Stimulated activated naive CD4-positive, alpha-beta T cell (primary cell): ENCODE measurements at places on chromosomes 1 and 21.
A peak's percentile ranks its signal among the peaks of the same experiment; 100 is the strongest.

DNA sequence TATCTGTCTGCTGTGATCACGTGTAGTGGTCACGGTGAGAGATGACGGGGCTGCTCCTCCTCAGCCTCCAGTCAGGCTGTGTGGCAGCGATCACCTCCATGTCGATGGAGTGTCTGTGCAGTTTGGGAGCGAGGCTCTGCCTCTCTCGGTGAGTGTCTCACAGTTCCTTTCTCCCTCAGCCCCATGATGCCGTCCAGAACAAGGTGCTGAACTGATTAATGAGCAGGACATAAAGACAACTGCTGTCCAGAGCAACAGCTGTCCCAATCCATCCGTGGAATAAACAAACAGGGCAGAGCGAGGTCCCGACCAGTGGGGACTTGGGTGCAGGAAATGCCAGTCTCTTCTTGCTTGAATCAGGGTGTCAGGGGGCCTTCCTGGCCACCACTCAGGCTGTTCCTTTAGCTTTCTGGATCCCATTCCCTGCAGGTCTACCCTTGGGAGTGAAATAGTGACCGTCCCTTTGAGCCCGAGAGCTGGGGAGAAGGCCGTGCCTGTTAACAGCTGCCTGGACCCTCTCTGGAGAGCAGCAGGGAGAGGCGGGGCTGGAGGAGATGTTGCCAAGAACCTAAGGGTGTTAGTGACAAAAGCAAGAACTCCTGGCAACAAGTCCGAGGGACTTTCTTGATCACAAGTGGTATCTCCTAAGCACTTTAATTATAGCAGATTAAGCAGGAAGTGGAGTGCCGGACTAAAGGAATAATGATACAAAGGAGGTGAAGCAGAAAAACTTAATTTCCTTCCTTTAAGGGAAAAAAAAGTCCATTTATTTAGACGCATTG, 443.9 kb downstream of the KIF26B start:
- no peak for DNase-seq

- peak; percentile 85 for DNase-seq
Observed at GRCh38 chr1:161305867-161306519, 3.8 kb downstream of the MPZ start.

- DNase-seq = no peak
Observed at GRCh38 chr1:46488343-46489168, 1.1 kb upstream of the DMBX1 start.

GRCh38 chr1:60904099-60904851, 178.1 kb upstream of the NFIA start:
- DNase-seq = no peak

- no peak for DNase-seq
Observed at GRCh38 chr1:91789273-91789997, 96.5 kb downstream of the TGFBR3 start.

DNA sequence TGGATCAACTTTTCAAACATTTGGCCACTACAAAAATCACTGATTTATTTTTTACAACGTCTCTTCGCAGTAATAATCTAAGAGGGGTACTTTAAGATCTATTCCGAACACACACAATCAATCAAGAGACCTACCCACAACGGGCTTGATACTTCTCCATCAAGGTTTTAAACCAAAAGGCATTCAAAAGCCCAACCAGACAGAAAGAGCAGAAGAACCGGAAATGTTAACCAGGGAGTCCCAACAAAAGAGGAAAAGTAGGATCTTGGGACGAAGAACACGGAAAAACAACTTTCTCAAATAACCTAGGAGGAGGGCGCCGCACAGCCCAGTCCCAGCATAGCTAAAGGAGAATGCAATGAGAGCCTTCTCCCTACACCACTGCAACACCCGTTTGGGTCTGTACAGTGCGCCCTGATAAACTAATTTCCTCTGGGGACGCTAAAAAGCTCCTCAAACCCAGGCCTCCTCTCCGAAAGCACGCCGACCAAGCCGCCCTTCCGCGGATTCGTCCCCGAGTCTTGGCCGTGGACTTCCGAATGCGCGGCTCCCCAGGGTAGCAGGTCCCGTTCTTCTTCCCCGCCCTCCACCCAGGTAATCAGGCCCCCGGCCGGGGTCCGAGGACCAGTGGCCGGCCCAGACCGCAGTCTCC, 623 bp downstream of the RPL22 start:
- no peak for DNase-seq

DNA sequence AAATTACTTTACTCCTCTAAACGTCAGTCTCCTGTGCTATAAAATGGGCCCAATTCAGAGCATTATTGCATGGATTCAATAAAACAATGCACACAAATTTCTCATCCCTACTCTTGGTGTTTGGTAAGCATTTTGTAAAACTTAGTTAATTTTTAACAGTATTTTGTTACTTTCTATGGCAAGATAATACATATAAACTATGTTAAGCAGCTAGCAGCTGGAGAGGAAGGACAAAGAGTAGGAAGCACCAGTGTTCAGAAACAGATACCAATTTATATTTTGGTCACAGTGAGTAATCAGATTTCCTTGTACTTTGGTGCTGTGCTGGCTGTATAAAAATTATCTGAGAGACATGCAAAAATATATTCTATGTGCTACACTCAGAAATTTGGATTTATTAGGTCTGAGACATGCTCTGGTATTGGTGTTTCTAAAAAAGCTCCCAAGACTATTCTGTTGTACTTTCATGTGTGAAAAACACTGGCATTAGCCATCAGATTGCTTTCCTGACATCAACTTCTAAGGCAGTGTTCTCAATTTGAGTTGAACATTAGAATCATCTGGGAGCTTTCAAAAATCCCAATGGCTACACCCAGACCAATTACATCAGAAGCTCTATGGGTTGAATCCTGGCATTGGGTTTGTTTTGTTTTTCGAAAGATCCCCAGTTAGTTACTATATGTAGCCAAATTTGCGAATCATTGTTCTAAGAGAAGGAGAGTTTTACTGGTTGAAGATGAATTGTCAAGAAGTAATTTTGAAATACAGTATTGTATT, 100.3 kb upstream of the C1orf87 start:
- no peak for DNase-seq

- no peak for DNase-seq
Observed at GRCh38 chr1:156213644-156213966, 798 bp downstream of the PMF1 start.

GRCh38 chr1:239616673-239617072, 230.3 kb downstream of the CHRM3 start:
- DNase-seq = no peak

DNA sequence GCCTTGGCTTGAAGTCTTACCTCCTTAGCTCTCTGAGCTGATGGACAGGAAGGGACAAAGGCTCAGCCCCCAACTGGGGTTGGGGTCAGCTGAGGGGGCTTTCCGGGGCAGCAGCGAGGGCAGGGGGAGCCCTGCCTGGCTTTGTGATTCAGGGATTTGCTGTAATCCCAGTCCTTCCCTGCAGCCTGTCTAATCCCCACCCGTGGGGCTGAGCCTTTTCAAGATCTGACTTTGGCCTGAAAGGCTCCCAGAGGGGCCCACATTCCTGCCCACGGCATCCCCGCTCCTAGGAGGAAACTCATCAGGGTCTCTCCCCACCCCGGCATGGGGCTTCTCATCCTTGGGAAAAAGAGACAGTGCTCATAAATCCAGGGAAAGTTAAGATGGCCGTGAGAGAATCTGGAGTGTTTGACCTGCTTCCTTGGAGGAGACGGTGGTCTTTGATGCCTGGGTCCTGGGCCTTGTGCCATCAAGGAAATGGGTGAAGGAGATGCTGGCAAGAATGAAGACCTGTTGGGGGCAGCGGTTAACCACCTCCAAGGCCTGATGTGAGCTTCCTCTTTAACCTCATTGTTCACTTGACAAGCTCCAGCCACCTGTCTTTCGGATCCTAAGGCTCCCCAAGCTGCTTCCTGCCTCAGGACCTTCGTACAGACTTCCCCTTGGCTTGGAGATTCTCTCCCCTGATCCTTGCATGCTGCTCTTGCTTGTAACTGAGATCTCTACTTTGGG, 83.1 kb upstream of the WNT4 start:
- DNase-seq = no peak

DNA sequence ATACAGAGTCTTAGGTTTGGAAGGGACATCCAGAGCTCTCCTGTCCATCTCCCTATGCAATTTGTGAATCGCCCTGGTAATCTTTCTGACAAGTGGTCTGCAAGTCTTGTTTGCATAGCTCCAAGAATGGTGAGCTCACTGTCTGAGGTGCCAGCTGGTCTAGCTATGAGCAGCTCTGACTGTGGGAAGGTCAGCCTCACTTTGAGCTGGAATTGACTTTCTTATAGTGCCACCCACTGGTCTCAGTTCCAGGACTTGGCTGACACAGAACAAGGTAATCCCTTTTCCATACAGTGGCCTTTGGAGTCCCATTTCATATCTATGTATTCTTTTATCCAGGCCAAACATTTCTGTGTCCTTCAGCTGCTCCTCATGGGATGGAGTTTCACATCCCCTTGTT, 95.6 kb upstream of the C8B start:
- DNase-seq = no peak

- no peak for DNase-seq
Observed at GRCh38 chr1:231724876-231725647, 98.5 kb downstream of the DISC1 start.

DNA sequence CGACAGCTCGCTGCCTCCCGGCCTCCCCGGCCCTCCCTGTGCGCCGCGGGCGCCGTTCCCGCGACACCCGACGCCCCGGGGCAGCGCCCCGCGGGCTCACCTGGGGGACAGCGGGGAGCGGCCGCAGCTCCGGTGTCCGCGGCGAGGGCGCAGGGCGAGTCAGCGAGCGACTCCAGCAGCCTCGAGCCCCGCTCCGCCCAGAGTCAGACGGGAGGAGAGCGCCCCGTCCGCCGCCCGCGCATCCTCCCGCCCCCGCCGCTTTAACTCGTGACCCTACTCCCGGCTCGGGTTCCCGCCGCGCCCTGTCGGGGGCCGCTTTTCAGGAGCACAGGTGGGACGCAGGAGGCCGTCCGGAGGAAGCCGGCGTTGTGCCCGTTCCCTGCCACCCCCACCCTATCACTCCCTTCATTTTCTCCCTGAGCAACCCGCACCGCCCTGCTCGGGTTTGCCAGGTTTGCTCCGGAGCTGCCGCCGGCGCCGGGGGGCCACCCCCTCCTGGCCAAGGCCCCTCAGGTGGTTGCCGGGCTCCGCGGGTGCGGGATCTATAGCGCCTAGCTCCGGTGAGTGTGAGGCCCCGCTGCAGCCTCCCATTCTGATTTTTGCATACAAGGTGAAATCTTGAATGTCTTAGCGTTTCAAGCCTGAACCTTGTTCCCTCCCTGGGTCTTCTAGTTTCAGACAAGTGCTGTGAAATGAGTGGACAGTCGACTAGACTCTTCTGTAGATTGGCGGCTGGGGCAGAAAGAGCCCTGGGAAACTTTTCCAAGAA, at the start of gene MCOLN3:
Gene MCOLN3 (minus strand): TSS at position 205 of the 769 bp plus-strand sequence. CDS start 3,140 bp downstream, outside the sequence.
- DNase-seq = peak; percentile 29

DNA sequence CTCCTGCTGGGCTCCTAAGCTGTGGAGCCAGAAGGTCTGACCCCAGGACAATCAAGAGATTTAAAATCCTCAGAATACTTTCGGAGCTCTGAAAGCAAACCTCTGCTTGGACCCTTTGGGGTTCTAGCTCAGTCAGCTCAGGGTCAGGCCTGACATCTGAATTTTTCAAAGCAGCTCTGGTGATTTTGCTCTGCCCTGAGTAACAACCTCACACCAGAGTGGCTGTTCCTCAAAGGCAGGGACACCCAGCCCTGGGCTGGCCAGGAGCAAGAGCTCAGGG, 11.9 kb downstream of the SLC1A7 start:
- no peak for DNase-seq

GRCh38 chr1:221149555-221150075, 270.4 kb downstream of the HLX start:
- no peak for DNase-seq

GRCh38 chr1:40872276-40872675, 10.1 kb upstream of the CITED4 start:
- DNase-seq = no peak

- no peak for DNase-seq
Observed at GRCh38 chr21:31667132-31667531, 7.6 kb downstream of the SOD1 start.

DNA sequence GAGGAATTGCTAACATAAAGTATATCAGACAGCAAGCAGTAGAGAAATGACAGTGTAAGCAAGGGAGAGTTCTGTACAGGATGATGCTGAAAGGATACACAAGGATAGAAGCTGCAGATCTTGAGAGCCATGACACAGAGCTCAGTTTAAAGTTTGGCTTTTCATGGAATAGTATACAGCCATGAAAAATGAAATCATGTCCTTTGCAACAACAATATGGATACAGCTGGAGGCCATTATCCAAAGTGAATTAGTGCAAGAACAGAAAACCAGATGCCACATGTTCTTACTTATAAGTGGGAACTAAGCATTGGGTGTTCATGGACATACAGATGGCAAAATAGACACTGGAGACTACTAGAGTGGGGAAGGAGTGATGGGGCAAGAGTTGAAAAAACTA, 169.8 kb downstream of the ST6GALNAC5 start:
- DNase-seq = no peak

- DNase-seq = no peak
Observed at GRCh38 chr1:110434946-110435345, 16.0 kb upstream of the PROK1 start.
